ENCODE measurements at places on chromosomes 5 and 9.

- H3K27me3 ChIP-seq = no peaks in the 10 kb centered on the region
- no peak overlapping the region for H3K27ac ChIP-seq
- no peaks in the 10 kb centered on the region for H3K36me3 ChIP-seq
- no peaks in the 10 kb centered on the region for H3K4me1 ChIP-seq
- no peak overlapping the region for H3K4me3 ChIP-seq
These were observed 183.2 kb upstream of the TUSC1 start for GRCh38 chr9:25861421-25861820.

- H3K36me3 ChIP-seq = peaks cover 2% of the 10 kb centered on the region
- H3K27ac ChIP-seq = no peak overlapping the region
- H3K27me3 ChIP-seq = no peaks in the 10 kb centered on the region
- H3K4me1 ChIP-seq = no peaks in the 10 kb centered on the region
- no peak overlapping the region for H3K4me3 ChIP-seq
These were observed 65.9 kb downstream of the DMRTA1 start for GRCh38 chr9:22512495-22512894.

DNA sequence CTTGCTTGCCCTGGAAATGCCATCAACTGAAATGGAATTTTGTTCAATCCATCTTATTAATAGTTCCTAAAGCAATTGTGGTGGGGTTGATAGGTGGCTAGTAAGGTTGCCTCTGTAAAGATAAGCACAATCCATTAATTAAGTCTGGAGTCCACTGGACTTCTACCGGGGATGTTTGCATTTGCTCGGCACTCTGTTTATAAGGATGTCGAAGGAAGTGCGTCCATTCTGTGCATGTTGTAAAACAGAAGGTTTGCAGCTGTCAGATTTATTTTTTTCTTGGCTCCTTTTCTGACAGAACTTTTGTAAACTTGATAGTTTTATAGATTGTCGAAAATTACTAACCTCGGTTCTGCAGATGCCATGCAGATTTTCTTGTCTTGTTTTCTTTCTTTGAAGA lies 12.8 kb upstream of the TNFAIP8 start:
- H3K36me3 ChIP-seq = no peaks in the 10 kb centered on the region
- DNase-seq = no peak
- no peaks in the 10 kb centered on the region for H3K27me3 ChIP-seq
- no peak overlapping the region for H3K4me3 ChIP-seq

DNA sequence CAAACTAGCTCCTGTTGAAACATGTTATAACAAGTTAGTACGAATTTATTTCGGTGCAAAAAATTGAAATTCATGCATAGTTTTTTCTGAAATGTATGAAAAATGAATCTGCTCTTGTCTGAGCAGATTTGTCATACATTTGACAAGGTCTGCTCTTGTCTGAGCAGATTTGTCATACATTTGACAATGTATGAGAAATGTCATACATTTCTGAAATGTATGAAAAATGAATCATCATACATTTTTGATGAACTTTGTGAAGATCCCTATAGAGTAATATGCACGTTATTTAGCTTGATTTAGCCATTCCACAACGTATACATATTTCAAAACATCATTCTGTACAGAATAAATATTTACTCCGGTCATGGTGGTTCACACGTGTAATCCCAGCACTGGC lies 85.9 kb upstream of the PARP8 start:
- H3K4me3 ChIP-seq = no peak overlapping the region
- no peak overlapping the region for H3K27ac ChIP-seq

Data from neural crest cell (in vitro differentiated cells).